ENCODE measurements at places on chromosomes 3 and 15.

DNA sequence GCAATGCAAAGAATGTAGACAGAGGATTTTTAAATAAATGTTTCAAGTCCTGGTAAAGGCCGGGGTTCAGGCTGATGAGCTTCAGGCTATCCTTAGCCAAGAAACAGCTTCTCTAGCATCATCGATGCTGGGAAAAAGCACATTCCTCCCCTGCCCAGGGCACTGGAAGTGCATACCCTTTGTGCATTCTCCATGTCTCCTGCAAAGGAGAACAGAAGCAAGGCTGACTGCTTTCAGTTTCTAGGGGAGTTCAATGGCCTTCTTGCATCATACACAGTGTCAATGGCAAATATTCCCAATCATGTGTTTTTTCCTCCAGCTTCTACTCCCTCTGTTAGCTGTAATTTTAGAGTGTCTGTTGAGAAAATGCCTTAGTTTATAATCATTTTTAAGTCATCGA, 59.9 kb downstream of the GPR176 start:
- no peak for DNase-seq

- no peak for DNase-seq
Observed at GRCh38 chr3:127408022-127408683, 120.3 kb upstream of the PRR20G start.

GRCh38 chr3:158352551-158352950, 218.4 kb upstream of the MLF1 start:
- no peak for DNase-seq

DNA sequence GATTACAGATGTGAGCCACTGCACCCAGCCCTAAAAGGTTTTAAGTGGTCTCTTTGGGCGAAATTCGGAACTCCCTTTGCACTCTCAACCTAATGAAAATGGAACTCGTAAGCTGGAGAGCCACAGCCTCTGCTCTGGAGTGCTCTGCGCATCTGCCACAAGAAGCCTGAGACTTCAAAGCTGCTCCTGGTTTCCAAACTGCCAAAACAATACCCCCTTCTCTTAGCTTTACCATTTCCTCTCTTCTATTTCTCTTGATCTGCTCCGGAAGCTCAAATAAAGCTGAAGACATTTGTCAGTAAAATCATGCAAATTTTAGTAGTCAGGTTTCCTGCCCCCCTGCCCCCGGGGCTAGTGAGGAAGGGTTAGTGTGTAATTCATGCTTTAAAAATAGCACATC, 312.7 kb downstream of the MFSD1 start:
- no peak for DNase-seq

GRCh38 chr3:147410116-147410525, 956 bp downstream of the ZIC1 start:
- DNase-seq: no peak

DNA sequence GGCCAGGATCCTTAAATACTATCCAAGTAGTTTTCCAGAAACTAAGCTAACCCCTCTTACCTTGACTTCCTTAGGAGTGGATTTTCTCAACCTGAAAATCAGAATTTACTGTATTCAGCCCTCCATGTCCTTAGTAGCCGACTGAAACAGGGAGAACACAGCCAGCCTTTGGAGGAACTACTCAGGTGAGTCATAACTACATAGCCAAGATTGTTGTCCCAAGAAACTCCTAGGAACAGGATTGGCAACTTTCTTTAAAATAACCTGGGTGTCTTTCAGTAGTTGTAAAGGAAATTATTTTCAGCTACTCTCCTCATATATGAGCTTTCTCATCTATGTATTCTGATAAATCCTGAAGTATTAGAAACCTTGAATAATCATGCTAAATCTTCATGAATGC, 22.3 kb downstream of the FANCD2OS start:
- no peak for DNase-seq

DNA sequence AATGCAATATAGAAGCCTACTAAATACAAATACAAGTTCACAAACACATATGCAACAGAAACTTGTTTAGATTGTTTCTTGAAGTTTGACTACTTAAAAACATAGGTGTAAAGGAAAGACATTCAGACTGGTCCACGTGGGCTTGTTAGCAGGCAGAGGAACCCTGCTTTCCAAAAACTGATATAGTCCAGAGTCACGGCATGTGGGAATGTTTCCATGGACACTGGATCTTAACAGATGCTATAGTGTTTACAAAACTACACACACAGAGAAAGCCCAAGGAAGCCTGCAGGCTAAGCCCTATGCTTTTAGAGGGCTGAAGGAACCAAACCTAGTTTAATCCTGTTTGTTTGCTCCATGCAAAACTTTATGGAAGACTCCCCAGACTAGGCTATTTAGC, 45.2 kb upstream of the LRRC58 start:
- no peak for DNase-seq

- DNase-seq: no peak
Observed at GRCh38 chr3:107555359-107555758, 32.6 kb downstream of the BBX start.

DNA sequence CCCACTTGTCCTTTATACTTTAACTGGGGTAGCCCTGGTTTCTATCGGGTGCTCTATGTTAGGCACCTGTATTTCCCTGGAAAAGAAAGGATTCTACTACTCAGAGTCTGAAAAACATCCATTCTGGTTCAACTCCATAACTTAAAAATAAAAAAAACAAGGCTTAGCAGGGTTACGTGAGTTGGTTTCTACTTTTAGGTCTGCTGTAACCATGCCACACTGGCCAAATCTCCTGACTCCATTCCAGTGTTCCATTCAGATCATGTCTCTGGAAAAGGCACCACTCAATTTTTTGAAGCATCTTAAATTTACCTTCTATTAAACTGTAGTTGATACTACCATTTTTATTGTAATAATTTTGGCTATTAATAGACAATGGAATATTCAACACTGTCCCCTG, 62.1 kb downstream of the CAPN3 start:
- no peak for DNase-seq

DNA sequence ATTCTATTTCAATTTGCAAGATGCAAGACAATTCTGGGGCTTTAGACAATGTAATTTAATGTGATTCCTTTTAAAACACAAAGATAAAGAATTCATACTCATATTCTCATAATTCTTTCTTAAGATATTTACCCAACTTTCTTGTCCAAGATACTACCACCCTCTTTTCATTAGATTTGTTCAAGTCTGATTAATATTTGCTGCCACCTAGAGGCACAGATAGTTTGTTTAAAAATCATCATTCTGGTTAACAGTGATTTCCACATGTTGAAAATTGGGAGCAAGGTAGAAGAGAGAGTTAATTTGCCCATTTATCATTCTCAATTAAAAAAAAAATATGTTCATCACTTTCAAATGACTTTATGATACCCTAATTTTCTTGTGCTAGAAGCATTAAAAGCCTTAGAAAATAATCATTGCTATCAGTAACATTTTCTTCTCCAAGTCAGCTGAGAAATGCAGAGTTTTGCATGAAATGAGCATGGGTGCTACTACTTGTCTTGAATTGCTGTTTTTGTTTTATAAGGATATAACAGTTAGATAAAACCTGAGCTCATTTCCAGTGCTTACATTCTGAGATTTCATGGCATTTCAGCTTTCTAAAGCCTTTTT, 11.6 kb downstream of the TAMM41 start:
- DNase-seq: no peak

DNA sequence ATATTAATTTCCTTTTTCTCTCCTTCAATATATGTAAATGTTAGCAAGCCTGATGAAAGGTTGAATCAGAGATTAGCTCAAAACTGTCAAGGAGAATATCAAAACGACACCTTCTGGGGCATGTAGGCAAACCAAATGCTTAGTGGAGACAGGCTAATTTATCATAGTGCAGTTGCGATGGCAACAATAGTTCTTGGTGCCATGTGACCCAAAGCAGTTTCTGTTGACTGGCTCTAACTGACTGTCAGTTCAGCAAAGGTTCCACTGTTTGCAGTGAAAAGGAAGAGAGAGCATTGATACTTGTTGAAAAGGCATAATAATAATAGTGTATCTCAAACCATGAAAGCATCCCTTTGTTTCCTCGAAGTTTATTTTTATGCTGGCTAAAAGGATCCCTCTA, 513.9 kb downstream of the NLGN1 start:
- no peak for DNase-seq

- no peak for DNase-seq
Observed at GRCh38 chr3:65938676-65939075, 100.0 kb downstream of the MAGI1 start.

- no peak for DNase-seq
Observed at GRCh38 chr15:62824111-62825015, 218.2 kb upstream of the TPM1 start.

DNA sequence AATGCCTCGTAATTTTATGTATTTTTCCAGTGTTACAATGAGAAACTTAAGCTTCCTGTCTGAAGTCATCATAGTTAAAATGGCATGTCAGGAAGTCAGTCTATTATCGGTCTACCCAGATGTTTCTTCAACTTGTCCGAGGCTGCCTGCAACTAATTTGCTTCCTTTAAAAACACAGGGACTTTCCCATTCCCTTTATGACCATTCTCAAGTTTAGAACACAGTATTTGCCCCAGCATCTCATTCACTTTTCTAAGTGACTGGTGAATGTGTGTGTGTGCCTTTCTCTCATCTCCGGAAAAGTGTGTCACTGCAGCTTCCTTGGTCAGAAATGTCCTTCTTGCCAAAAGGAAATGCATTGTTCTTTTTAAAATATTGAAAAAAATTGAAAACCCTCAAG, 466.6 kb downstream of the RAP2B start:
- DNase-seq: no peak

DNA sequence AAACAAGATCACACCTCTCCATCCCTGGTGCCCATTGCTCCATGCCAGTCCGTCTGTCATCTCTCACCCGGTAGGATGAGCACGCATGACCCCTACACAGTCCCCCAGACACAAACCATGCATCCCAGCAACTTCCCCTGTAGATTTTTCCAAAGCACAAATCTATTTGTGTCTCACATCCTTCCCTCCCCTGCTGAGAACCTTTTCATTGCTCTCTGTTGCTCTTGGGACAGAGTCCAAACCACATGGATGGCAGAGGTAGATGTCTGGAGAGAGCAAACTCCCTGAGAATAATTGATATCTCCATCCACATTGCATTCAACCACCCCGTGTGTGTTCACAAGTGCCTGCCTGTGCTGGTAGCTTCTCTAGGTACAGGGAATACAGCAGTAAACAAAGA, 29.9 kb upstream of the LRTM1 start:
- no peak for DNase-seq

DNA sequence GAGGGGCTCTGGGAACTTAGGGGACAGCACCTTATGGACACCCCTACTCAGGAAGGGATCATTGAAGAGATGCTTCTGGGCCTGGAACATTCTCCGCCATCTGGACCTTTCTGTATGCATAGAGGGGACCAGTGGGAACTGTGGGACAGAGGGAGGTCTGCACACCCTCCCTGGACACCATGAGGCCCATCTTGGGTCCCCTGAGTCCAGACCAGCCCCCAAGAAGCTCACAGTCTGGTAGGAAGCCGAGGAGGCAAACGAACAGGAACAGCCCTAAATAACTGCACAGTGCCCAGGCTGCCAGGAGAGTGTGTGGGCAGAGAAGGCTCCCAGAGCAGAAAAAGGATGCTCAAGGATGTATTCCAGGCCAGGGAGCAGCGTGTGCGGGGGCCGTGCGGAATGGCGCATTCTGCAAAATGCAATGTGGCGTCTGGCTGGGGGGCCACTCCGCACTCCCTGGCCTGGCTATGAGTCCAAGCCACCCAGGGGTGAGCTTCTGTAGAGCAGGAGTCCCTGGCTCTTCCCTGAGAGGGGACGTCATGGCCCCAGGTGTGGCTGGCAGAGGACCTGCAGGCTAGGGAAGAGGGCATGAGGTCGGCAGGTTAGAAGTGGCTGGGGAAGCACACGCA, 24.5 kb upstream of the KLF13 start:
- DNase-seq: no peak

DNA sequence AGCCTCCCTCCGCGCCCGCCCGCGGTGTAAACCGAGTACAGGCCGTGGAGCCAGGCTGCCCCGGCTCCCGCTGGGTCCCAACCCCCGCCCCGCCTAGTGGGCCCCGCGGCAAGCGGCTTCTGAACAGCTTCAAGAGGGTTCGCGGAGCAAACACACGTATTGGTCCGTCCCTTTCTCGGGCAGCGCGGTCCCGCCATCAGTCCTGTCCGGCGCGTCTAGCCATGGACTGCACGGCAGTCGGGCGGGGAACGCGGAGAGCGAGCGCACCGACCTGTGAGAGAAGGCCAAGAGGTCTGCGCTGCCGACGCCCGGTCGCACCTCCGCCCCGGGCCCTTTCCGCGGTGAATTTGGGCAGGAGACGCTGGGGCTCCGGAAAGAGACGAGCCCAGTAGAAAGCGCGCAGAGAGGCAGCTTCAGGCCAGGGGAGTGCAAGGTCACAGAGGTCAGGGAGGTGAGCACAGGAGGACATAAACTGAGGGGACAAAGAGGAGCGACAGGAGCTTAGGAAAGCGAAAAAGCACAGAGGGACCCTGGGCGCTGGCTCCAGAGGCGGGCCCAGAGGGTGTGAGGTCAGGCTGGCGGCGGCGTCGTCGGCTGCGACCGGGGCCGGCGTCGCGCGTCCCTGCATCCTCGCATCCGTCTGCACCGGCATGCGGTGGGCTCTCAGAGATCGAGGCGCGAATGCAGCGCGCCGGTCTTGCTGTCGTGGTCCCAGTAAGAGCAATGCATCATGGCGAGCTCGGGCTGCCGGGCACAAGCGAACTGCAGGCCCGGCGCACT, 1.8 kb downstream of the FOXL2 start:
- DNase-seq: no peak

- no peak for DNase-seq
Observed at GRCh38 chr3:64473466-64473865, 214.3 kb downstream of the ADAMTS9 start.

GRCh38 chr15:39075311-39075710, 505.6 kb upstream of the THBS1 start:
- no peak for DNase-seq

DNA sequence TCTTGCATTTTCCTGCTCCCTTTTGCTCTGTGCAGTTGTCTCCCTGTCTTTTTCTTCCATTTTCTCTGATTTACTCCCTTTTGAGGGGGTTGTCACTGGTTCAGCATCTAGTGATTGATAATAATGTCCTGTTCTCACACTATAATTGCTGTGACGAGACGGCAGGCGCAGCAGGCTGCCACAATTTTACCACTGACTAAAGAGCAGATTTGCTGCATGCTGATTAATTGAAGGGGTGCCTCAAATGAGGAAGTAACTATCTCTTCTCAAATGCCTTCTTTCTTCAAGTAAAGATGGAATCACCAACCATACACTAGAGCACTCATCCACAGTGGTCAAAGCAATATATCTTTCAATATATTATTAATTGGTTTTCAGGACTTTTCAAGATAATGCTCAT, 219.3 kb downstream of the CBLB start:
- DNase-seq: no peak

DNA sequence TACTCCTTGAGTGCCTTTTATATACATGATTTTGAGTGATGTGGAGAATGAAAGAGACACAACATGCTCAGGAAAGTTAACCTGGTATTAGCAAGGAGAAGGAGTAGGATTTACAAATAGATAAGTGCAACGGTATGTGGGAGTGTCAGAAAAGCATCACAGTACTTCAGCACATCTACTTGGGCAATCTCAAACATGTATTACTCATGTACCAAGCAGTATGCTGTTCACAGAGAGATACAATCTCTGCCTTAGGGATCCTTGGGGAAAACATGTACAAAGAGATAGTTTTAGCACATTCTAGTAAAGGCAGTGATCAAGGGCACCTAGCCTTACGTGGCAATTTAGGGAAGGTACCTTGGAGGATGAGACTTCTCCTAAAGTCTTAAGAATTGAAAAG, 146.5 kb downstream of the FILIP1L start:
- no peak for DNase-seq
